Left ventricle myocardium inferior (tissue), 1 donor: ENCODE measurements at places on chromosomes 13 and 19.

DNA sequence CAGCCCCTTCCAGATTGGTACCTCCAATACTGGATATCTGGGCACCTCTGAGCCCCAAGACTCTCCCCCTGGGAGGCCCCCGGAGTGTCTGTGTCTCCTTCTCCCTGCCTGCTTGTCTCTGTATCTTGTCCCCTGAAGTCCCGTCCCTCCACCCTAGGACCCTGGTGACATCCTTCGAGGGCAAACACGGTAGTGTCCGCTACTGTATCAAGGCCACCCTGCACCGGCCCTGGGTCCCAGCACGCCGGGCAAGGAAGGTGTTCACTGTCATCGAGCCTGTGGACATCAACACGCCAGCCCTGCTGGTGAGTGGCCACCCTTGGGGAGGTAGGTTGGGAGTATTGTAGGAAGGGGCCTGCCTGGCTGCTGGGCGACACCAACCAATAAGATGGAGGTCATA lies 844 bp downstream of the ARRDC2 start:
- no peak for DNase-seq

DNA sequence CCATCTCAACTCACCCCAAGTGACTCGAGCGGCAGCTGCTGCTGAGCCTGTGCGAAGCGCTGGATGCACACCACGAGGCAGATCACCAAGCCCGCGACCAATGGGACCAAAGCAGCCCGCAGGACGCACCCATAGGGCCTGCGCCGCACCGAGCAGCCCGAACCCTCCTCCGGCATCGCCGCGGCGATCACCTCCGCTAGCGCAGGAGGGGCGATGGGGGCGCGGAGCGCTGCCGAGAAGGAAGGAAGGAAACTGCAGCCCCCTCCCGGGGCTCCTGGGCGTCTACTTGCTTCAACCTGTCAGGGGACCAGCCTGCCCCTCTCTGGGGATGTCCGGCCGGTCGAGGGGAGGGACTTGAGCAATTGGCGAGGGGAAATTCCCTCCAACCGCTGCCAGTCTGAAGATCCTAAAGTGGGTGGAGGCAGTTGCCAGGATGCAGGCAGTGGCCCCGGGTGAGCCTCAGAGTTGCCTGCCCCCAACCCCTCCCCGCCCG lies at the start of gene CD70:
TSS of gene CD70 (minus strand) at position 324 of the 493 bp plus-strand sequence. CDS start at position 176, 148 bp downstream.
- DNase-seq, result no peak

DNA sequence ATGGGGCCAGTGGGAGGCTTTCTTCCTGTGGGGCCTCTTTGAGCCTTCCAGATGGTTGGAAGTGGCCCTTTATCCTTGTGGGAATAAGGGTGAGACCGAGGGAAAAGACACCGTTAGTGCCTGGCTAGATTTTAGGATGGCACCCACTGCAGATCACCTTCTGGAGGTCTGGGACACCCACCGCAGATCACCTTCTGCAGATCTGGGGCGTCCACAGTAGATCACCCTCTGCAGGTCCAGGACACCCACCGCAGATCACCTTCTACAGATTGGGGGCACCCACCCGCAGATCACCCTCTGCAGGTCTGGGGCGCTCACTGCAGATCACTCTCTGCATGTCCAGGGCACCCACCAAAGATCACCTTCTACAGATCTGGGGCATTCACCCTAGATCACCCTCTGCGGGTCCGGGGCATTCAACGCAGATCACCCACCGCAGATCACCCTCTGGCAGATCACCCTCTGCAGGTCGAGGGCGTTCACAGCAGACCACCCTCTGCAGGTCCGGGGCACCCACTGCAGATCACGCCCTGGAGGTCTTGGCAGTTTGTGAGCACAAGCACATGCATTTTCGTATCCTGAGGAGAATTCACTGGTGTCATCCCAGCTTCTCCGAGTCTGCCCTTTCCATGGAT lies 153.4 kb upstream of the TSHZ3 start:
- no peak for DNase-seq

DNA sequence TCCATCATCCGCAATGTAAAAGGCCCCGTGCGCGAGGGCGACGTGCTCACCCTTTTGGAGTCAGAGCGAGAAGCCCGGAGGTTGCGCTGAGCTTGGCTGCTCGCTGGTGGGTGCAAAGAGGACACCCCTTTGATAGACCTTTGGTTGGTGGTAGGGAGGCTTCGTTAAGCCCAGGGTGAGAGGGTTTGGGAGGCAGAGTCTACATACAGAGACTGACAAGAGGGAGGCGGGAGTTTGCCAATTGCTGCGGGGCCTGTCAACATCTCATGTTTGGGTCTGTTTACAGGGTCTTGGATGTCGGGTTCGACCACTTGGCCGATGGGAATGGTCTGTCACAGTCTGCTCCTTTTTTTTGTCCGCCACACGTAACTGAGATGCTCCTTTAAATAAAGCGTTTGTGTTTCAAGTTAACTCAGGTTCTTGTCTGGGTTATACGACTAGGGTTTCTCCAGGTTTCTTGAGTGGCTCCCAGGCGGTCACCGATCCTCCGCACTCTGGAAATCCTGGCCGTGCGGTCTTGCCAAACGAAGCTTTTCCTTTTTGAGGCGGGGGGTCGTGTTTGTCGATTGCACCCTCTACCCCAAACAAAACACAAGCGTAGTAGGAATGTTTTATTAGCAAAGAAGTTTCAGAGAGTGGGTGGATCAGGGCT lies 816 bp downstream of the RPS28 start:
- DNase-seq, result no peak

- DNase-seq, result peak; percentile 65
Measured at GRCh38 chr19:55353803-55354697, 469 bp downstream of the COX6B2 start.

- DNase-seq, result no peak
Measured at GRCh38 chr13:106184790-106185189, 350.7 kb downstream of the EFNB2 start.

GRCh38 chr13:44244288-44244687 lies 129.3 kb upstream of the SERP2 start:
- no peak for DNase-seq

DNA sequence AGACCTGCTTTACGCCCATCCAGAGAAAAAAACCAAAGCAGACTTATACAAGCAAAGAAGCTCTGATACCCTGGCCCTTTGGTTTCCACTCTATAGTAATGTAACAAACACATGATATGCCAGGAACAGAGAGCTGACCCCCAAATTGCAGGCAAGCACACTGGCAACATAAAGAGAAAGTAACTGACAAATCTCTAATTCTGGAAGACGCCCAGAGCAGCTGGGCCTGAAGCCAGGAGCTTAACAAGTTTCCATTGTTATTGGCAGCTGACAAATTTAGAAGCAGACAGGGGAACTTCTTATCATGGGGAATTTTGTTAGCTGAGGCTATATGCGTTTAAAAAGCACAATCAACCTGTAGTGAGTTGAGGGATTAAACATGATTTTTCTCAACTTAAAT lies 158.0 kb downstream of the DLEU7 start:
- peak; percentile 87 for DNase-seq

- DNase-seq, result no peak
Measured at GRCh38 chr13:47399599-47399998, 502.7 kb upstream of the HTR2A start.

DNA sequence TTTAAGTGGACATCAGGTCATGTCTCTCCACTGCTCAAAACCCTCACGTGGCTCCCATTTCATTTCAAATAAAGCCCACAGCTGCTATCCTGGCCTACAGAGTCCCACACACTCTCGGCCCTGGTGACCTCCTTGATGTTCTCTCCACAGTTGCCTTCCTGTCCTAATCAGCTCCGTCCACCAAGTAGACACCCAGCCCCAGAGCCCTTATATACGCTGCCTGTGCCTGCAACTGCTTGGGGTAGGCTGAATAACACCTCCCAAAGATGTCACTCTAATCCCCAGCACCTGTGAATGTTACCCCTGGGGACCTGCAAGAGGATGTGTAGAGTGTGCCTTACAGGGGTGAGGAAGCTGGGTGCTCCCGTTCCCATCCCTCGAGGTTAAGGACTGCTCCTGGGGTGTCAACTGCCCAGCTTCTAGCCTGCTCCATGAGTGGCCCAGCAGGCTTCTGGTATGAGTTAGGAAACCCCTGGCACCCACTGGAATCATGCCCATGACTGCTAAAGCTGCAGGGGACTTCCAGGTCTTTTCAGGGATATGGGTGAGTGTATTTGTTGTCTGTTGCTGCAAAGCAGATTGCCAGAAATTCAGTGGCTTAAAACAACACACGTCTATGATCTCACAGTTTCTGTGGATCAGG lies 6.0 kb downstream of the FAM187B start:
- DNase-seq, result no peak
